ENCODE measurements at places on chromosomes 7 and 10. TPM values are rescaled to one million over a fixed set of nuclear protein-coding genes. Genes with fewer than 3 reads are reported as not detected.

The MKX gene
- 14.7 TPM for total RNA-seq

The DGKB gene
- total RNA-seq: 1.4 TPM

GRCh38 chr10:28619455-28619854 lies 57.9 kb upstream of the BAMBI start:
- H3K27me3 ChIP-seq: no peaks in the 10 kb centered on the region
- peaks cover 13% of the 10 kb centered on the region for H3K36me3 ChIP-seq
- H3K27ac ChIP-seq: no peak overlapping the region
- no peak overlapping the region for H3K4me3 ChIP-seq
- no peak for DNase-seq

- peaks cover 34% of the 10 kb centered on the region for H3K4me1 ChIP-seq
- H3K27me3 ChIP-seq: peaks cover 75% of the 10 kb centered on the region
- no peak overlapping the region for H3K27ac ChIP-seq
- DNase-seq: no peak
- H3K4me3 ChIP-seq: no peak overlapping the region
- no peaks in the 10 kb centered on the region for H3K36me3 ChIP-seq
Observed at GRCh38 chr10:101237982-101238731, 8.9 kb upstream of the LBX1 start.

The SERPINE1 gene
- 1.6 TPM for total RNA-seq

The CYP3A7 gene
- 0.58 TPM for total RNA-seq

DNA sequence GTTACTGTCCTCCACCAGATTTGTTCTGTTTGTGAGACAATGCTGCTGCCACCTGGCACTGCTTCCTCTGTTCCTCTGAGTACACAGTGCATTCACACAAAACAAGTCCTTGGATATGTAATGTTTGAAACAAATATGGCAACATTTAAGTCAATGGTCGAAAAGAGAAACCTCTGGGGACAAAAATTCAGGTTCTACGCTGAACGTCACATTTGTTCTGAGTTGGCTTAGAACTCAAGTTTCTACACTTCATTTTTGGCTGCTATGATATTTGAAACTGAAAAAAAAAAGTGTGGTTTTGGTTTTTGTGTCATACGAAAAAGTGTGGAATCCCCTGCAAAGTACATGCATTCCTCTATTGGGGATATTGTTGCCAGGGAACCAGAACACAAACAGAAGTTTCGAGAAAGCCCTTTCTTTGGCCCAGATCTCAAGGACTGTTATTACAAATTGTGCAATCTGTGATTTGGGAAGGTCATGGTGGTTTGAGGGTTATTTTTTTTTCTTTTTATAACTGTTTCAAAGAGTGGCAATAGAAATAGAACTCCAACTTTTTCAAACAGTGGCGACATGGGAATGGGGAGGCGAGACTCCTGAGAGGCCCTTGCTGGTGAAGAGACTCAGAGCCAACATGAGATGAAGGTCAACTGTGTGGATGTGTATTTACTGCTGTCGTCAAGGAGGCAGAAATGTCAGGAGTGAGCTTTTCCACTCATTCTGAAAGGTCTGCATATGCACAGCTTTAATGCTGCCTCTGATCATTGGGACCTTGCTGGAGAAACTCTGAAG lies 127.5 kb downstream of the CUBN start:
- no peaks in the 10 kb centered on the region for H3K36me3 ChIP-seq
- peak overlapping the region; percentile 90 for H3K27ac ChIP-seq
- peak; percentile 98 for DNase-seq
- peaks cover 27% of the 10 kb centered on the region for H3K4me1 ChIP-seq
- no peak overlapping the region for H3K4me3 ChIP-seq

The AGAP5 gene
- total RNA-seq: 6.3 TPM

- peak; percentile 93 for DNase-seq
- H3K27me3 ChIP-seq: no peaks in the 10 kb centered on the region
- H3K36me3 ChIP-seq: no peaks in the 10 kb centered on the region
- peaks cover 29% of the 10 kb centered on the region for H3K4me1 ChIP-seq
- no peak overlapping the region for H3K4me3 ChIP-seq
Observed at GRCh38 chr10:102583435-102584417, 60.6 kb upstream of the TRIM8 start.

The PCLO gene
- 0.27 TPM for total RNA-seq

DNA sequence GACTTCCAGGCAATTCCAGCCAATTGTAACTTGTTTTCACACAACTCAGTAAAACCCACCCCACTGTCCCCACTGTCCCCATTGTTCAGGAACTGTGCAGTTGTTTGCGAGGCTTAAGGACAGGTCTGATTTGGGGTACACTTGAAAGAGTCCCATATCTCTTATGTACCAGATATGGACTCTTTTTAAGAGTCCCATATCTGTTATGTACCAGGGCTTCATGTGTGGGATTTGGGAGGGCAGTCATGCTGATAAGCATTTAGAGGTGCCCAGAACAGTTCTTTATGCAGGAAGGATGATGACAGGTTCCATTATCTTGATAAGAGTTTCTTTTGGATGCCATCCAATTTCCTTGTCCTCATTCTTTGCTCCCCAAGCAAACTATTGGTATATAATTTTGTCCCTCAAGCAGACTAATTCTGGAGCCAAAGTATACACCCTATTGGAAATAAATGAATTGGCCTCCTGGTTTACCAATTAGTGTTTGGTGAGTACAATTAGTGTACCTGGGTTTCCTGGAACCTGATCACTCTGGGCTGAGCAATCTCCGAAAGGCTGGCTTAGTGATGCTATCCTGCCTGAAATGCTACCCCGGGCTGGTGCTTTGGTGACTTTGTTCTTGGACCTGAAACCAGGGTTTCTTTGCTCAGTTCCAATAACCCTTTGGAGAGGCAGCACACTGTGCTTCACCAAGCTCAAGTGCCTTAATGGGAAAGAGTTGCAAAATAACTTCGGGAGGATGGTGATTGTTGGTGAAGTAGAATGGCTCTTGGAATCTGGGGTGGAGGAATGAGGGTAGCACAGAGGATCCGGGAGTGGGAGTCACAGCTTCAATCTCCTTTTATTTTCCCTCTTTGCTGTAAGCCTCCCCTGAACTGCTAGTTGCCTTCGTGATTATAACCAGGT lies 6.2 kb upstream of the DMBT1 start:
- no peaks in the 10 kb centered on the region for H3K36me3 ChIP-seq
- no peak overlapping the region for H3K27ac ChIP-seq
- no peaks in the 10 kb centered on the region for H3K4me1 ChIP-seq
- H3K4me3 ChIP-seq: no peak overlapping the region
- peaks cover 15% of the 10 kb centered on the region for H3K27me3 ChIP-seq

The PIK3AP1 gene
- total RNA-seq: 2.3 TPM

DNA sequence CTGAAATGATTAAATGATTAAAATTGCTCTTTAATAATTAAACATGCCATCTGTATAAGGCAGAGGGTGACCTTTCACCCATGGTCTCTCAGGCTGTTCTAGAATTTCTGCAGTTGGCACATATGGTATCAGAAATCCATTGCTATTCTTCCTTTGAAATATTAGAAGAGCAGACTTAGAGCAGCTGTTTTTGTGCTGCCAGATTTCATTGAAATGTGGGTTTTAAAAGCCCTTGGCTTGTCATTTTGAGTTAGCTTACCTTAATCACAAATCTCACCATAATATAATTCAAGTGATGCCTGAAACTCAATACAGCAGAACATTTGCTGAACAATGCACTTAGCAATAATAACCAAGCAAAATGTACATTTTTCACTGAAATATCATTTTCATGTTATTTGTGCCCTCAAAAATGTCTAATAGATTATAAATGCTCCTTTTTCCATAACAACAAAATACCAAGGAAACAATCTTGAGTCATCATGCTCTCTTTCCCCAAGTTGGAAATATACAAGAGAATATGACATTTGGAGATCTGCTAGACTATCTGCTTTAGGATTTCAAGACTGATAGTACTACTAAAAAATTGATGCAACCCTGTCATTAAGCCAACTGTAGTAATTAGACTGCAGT lies 16.1 kb upstream of the PTTG1IP2 start:
- H3K27me3 ChIP-seq: no peaks in the 10 kb centered on the region
- no peaks in the 10 kb centered on the region for H3K36me3 ChIP-seq
- DNase-seq: peak; percentile 13
- no peak overlapping the region for H3K27ac ChIP-seq
- no peak overlapping the region for H3K4me3 ChIP-seq
- peaks cover 3% of the 10 kb centered on the region for H3K4me1 ChIP-seq

GRCh38 chr10:63456437-63457210 lies 9.2 kb downstream of the JMJD1C start:
- H3K27ac ChIP-seq: no peak overlapping the region
- H3K4me1 ChIP-seq: no peaks in the 10 kb centered on the region
- DNase-seq: peak; percentile 19
- no peaks in the 10 kb centered on the region for H3K27me3 ChIP-seq
- H3K4me3 ChIP-seq: no peak overlapping the region
- H3K36me3 ChIP-seq: peaks cover 3% of the 10 kb centered on the region

The TAS2R4 gene
- 1.5 TPM for total RNA-seq

GRCh38 chr10:73182568-73182967 lies 14.6 kb downstream of the FAM149B1 start:
- H3K4me3 ChIP-seq: no peak overlapping the region
- DNase-seq: no peak
- H3K27me3 ChIP-seq: no peaks in the 10 kb centered on the region
- peaks cover 22% of the 10 kb centered on the region for H3K36me3 ChIP-seq

GRCh38 chr7:128152721-128153120 lies 88.4 kb upstream of the LEP start:
- no peaks in the 10 kb centered on the region for H3K36me3 ChIP-seq
- H3K4me1 ChIP-seq: no peaks in the 10 kb centered on the region
- no peak for DNase-seq
- peaks cover 25% of the 10 kb centered on the region for H3K27me3 ChIP-seq

DNA sequence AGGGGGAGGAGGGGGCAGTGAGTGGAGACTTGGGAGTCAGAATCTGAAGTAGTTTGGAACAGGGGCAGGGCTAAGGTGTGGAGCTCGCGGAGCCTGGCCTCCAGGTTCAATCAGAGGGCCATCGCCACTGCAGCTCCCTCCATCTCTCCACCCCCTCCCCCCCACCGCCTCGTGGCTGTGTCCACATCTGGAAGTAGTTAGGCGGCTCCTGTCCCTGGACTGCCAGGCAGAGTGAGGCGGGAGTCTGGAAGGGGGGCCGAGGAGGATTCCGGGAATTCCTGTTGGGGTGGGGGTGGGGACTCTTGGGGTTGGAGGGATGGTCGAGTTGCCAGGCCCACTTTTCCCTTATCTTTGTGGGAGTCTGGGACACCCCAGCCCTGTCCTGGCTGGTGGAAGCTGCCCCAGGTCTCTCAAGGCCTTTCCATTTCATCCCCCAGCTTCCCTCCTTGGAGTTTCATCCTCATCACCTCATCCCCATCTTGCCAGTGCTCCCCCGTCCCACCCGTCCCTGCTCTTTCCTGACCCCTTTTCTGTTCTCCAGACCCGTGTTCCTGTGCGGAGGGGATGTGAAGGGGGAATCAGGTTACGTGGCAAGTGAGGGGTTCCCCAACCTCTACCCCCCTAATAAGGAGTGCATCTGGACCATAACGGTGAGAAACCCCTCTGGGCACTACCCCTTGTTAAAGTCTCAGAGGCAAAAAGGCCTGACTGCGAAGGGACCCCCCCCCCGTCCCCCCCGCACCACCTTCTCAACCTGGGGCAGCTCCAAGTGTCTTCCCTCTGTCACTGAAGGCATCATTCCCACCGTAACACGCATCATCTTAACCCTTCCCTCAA lies 944 bp downstream of the PCOLCE start:
- H3K4me1 ChIP-seq: peaks cover 36% of the 10 kb centered on the region
- peak overlapping the region; percentile 79 for H3K4me3 ChIP-seq
- peaks cover 19% of the 10 kb centered on the region for H3K27me3 ChIP-seq
- DNase-seq: peak; percentile 96
- H3K27ac ChIP-seq: peak overlapping the region; percentile 90

DNA sequence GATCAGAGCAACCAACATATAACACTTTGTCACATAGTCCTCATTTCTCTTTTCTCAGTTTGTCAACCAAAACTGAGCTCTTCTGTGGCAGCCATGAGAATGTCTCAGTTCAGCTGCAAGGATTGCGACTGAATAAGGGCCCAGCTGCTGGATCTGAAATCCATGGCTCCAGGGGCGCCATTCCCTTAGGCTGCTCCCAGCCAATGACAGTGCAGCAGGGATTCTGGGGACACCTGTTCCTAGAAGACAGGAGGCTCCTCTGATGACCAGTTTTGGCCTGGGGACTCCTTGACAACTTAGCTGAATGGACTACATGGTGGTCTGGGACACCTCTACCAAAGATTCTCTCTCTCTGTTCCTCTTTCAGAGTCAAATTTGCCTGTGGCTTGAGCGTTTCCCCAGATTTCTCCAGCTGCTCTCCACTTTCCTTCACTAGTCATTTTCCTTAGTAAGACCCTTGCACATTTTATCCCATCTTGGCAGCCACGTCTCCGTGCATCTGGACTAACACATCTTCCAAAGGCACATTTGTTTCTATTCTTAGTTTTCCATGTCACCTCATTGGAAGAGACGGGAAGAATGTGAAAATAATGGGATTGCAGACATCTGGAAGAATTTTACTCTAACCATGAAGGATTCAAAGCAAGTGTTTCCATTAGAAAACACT lies 28.1 kb upstream of the KIF5B start:
- H3K4me1 ChIP-seq: peaks cover 5% of the 10 kb centered on the region
- peak overlapping the region; percentile 74 for H3K27ac ChIP-seq
- H3K4me3 ChIP-seq: no peak overlapping the region
- peak; percentile 98 for DNase-seq
- H3K36me3 ChIP-seq: no peaks in the 10 kb centered on the region
- no peaks in the 10 kb centered on the region for H3K27me3 ChIP-seq

The CYP2C19 gene
- total RNA-seq: not detected

DNA sequence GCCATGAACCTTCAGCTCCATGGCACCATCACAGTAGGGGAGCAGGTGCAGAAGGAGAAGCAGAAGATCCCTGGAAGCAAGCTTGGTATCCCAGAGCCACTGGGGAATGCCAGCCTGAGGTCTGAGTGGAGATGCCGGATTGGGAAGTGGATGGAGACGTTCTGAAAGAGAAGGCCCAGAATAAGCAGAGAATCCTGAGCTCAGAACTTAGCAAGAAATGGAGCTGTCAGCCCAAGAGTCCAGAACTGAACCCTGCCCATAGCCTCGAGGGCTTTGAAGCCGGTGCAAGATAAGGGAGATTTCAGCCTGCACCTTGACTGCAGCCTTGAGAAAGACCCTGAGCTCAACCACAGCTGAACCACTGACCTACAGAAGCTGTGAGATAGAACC lies 13.9 kb upstream of the GDF10 start:
- H3K27ac ChIP-seq: no peak overlapping the region
- no peak overlapping the region for H3K4me3 ChIP-seq
- H3K4me1 ChIP-seq: no peaks in the 10 kb centered on the region
- peaks cover 16% of the 10 kb centered on the region for H3K27me3 ChIP-seq
- H3K36me3 ChIP-seq: no peaks in the 10 kb centered on the region

The RALA gene
- 16.1 TPM for total RNA-seq

The PKD2L1 gene
- total RNA-seq: 0.04 TPM

The ARMS2 gene
- total RNA-seq: not detected

- H3K27ac ChIP-seq: no peak overlapping the region
- peaks cover 13% of the 10 kb centered on the region for H3K4me1 ChIP-seq
- H3K4me3 ChIP-seq: no peak overlapping the region
- no peaks in the 10 kb centered on the region for H3K27me3 ChIP-seq
Observed at GRCh38 chr7:96319439-96319838, 2.5 kb downstream of the SLC25A13 start.

All from muscle of leg (tissue), 16 donors.